ENCODE measurements at places on chromosomes 12 and 14.

GRCh38 chr14:103657471-103657870 is 28.5 kb downstream of the KLC1 start:
- DNase-seq: peak; percentile 85

GRCh38 chr12:121000530-121000929 is 15.8 kb downstream of the C12orf43 start:
- no peak for DNase-seq

DNA sequence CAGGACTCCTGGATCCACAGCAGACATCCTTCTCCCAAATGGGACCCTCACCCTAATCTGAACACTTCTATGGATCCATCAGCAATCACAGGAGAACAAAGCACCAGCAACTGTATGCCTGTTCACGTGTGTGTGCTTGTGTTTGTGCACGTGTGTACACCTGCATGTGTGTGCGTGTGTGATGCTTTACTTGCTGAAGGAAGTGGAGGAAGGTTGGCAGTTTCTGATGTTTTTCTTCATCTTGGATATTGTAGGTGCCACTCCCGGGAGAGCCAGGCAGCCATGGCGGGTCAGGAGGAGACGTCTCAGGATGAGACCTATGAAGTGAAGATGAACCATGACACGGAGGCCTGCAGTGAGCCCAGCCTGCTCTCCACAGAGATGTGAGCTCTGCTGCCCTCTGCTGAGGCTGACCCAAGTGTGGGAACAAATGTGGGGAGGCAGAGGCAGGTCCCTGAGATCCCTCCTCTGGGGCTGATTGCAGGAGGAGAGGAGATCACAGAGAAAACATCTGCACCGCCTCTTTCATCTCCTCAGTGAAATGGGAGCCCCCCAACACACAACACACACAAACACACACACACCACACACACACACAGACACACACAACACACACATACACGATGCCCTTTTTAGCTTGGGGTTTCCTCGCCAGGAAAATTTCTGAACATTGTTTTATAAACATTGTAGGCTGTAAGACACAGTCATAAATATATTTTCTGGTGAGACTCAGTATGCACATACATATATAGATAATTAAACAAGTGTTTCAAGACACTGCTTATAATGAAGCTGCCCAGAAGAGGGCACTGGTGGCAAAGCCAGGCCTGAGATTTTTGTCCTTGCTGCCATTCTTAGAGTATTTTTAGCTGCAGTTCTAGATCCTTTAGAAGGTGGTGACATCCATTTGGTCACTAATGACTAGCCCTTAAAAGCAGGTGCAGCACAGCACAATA is 112.2 kb upstream of the FKBP4 start:
- peak; percentile 59 for DNase-seq

- no peak for DNase-seq
These were observed 63.7 kb upstream of the DDX11 start for GRCh38 chr12:31009976-31010375.

DNA sequence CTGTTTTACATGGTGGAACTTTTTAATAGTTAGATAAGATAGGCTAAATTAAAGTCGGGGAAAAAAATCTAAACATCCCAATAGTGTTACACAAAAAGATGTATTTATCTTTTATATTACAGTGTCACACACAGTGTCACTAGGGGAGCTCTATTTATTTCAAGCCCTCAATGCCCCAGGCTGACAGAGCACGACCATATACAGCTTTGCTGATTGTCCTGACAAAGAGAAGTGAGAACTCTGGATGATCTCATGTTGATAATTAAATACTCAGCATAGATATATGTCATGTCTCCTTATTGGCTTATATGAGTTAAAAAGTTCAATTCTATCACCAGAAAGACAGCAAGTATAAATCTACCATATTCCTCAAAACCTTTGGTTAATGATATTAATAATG is 594.3 kb downstream of the LRFN5 start:
- no peak for DNase-seq

DNA sequence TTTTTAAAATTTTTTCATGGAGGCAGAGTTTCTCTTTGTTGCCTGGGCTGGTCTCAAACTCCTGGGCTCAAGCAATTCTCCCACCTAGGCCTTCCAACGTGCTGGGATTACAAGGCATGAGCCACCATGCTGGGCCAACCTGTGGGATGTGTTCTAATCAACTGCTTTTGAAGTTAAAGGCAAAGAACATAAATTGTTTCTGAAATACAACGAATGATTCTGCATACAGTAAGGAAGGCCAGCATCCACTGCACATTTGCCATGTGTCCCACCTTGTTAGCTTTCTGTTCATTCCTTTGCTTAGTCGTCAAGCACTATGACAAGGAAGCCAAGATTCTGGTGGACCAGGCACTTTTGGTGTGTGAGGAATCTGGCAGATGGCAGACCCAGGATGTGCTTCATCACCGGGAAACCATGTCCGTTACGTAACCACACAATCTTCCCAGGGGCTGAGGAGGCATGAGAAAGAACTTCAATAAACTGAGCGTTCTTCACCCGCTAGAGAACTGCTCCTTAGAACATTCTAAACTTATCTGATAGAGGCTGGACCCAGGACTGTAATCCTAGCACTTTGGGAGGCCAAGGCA is 24.5 kb downstream of the MOK start:
- peak; percentile 98 for DNase-seq

GRCh38 chr12:6272300-6273204 is 37.9 kb upstream of the PLEKHG6 start:
- no peak for DNase-seq

- DNase-seq: no peak
These were observed 6.1 kb upstream of the KRT18 start for GRCh38 chr12:52942901-52943181.

DNA sequence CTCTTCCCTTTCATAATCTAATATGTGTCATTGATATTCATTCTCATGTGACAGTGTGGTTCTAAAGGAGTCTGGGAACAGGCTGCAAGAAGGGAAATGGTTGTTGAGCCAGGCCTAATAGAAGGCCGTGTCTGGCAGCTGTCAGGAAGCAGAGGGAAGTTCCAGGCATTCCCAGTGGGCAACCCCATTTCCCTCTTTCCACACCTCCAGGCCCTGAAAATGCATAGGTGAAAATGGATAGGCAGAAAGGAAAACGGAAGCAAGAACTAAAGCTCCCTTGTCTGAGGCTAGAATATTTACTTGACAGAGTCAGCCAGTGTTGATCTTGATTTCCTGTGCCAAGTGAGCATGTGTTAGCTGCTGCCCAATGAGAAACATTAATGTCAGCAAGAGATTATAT is 97.7 kb downstream of the PPM1A start:
- DNase-seq: peak; percentile 5

GRCh38 chr14:63854330-63854729 is 1.5 kb downstream of the SYNE2 start:
- no peak for DNase-seq

- no peak for DNase-seq
These were observed 57.3 kb downstream of the PLEKHG3 start for GRCh38 chr14:64761441-64762043.

- DNase-seq: no peak
These were observed 113.3 kb downstream of the PRMT8 start for GRCh38 chr12:3604286-3604685.

DNA sequence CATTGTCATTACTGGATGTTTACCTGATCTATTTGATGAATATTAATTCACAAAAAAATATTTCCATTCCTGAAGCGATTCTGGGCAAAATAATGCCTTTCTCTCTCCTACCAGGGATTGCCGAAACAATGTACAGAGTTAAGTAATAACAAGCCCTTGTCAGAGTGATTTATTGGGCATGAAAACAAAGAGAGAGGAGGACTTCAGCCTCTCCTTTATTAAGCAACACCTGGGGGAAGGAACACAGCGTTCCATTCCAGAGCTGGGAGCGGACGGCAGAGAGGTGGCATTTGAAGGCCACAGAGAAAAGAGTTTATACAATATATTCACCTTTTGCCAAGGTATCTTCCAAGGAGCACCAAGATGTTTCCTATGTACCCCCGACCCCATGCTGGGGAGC is 165.8 kb downstream of the KSR2 start:
- no peak for DNase-seq

GRCh38 chr14:70515811-70516210 is 19.0 kb downstream of the ADAM20 start:
- DNase-seq: no peak

DNA sequence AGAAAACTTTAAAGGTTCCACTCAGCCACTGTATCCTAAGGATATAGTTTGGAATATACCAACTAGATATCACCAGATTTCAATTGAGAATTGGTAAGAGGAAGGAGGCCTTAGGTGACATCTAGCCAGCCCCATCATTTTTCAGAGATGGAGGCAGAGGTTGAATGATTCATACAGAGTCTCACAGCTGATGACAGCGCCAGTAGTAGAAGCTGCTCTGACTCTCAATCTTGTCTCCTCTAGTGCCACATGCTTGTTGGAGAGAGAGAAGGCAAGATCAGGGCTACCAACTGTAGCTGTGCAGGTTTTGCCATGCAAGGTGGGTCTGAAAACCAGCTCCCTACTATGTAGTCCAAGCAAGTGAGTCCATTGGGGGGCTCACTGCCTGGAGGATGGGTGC is 6.1 kb downstream of the FRMD6 start:
- no peak for DNase-seq

DNA sequence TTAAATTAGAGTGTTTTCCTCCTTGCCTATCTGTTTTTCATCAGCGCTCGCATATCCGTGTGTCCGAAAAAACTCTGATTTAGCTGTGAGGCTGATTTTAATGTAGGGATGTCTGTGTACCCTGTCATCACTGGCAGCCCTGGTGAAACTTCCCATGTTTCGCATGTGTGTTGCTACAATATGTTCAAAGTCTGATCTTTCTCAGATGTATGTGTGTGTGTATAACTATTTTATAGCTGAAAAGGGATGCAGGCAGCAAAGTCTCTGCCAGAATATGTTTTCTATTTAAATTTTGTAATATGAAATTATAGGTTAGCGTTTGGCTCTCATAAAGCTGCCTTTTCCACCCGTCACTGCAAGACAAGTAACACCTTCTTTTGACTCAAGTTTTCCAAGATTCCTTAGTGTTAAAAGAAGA is 154.8 kb downstream of the TMTC2 start:
- no peak for DNase-seq

DNA sequence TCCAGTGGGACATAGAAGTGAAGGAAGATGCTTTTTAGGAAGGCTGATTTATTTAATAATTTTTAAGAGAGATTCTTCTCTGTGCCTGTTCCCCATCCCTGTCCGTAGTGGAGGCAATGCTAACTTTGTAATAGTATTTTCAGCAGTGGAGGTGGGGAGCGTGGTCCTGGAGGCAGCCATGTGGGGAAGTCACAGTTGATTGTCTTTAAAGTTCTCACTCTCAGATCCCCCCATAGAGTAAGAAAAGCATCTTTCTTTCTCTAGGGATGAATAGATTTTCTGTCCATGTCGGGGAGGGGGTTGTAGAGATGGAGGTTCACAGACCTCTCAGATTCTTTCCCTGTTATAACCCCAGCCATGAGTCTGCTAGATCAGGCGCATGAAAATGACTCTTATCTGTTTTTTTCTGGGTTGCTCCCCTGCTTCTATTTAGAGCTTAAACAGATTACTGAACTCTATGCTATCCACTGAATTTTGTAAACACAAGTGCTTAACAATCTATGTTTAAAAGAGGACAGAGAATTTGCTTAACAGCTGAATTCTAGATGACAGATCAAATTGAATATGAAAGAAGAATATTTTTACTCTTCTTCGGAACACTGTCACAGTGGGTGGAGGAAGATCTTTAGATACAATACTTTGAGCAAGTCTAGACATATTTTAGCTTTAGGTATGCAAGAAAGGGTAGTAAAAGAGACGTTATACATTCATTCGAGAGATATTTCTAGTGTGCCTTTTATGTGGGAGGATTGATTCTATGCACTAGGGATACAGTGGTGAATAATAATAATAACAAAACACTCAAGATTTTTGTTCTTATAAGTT is 25.3 kb downstream of the TMEM117 start:
- peak; percentile 8 for DNase-seq

- no peak for DNase-seq
These were observed 1937.5 kb upstream of the SEL1L start for GRCh38 chr14:83470959-83471695.

DNA sequence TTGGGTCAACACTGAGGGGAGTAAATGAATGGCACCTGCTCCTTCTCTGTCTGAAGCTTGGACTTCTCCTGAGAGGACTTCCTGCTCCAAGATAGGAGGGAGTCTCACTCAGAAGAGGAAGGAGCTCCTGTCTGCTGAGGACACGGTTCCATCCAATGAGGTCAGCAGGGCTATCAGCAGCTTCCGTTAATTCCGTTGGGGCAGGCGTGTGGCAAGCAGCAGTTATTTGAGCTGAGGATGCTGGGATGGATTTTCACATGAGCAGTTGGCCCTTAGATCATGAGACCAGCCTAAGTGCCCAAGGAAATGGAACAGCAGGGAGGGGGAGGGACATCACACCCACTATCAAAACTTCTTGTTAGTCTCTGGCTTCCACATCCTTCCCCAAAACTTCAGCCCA is 159.0 kb upstream of the PZP start:
- DNase-seq: no peak

DNA sequence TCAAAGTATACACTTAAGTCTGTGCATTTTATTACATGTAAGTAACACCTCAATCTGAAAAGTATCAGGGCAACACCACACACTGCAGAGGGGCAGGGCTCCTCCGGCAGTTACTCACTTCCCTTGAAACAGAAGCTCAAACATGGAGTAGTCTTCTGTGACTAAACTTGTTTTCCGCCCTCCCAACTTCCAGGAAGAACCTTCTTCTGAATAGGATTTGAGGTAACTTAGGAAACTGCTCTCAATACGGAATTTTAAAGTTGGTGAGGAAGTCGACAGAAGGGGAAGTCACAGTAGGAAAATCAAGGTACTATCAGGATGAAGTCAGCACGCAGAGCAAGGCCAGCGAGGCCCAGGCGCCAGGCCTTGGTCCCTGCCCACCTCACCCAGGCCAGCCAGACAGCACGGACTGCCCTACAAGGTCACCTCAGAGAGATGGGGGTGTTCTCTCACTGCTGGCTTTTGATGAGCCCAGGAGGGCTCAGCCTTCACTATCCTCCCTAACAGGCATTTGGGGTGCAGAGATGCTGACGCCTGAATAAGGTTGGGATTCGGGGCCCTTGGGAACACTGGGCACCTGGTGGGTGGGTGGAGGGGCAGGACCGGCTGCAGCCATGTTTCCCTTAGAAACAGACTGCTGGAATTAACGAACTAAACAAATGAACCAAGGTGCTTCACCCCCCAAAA is 5.8 kb downstream of the ANKRD9 start:
- DNase-seq: no peak

GRCh38 chr14:105760691-105761344 is 234.4 kb downstream of the TMEM121 start:
- DNase-seq: no peak

GRCh38 chr12:126908765-126909142 is 1358.2 kb upstream of the TMEM132C start:
- no peak for DNase-seq

GRCh38 chr14:31930493-31931240 is 146.4 kb upstream of the ARHGAP5 start:
- no peak for DNase-seq

GRCh38 chr14:33566082-33566481 is 384.8 kb downstream of the EGLN3 start:
- no peak for DNase-seq

GRCh38 chr14:49703965-49704364 is 11.0 kb downstream of the KLHDC1 start:
- DNase-seq: no peak
